Brain microvascular endothelial cell (primary cell): ENCODE measurements at places on chromosomes 16 and 17.
A peak's percentile ranks its signal among the peaks of the same experiment; 100 is the strongest.

- DNase-seq: peak; percentile 82
Observed at GRCh38 chr16:84726079-84726668, 26.4 kb downstream of the USP10 start.

DNA sequence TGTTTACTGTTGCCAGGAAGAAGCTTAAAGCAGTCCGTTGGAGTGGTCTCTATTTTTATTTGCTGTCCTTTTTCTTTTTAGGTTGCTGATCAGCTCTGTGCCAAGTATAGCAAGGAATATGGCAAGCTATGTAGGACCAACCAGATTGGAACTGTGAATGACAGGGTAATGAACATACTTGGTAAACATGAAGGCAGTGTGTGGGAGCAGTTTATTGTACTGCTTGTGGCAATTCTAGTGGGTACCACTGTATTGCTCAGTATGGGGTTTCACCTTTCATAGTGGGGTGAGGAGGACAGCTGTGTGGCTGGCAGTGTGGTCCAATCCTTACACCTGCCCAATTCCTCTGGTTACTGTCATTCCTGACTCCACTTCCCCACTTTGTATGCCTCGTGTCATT, 25.3 kb downstream of the IST1 start:
- no peak for DNase-seq

- DNase-seq: no peak
Observed at GRCh38 chr16:5509794-5510193, 412.2 kb upstream of the EEF2KMT start.

- DNase-seq: no peak
Observed at GRCh38 chr16:3609895-3610697, 1.3 kb downstream of the SLX4 start.

GRCh38 chr16:51210087-51210486, 59.0 kb upstream of the SALL1 start:
- no peak for DNase-seq
